GM03348 (cell line): ENCODE measurements at places on chromosomes 5 and 9.

- peak; percentile 3 for DNase-seq
These were observed 41.2 kb upstream of the ZNF300 start for GRCh38 chr5:150945947-150946346.

- DNase-seq = no peak
These were observed 137.2 kb downstream of the MTX3 start for GRCh38 chr5:79853676-79854418.

- DNase-seq = no peak
These were observed 42.3 kb upstream of the CLPTM1L start for GRCh38 chr5:1387059-1387755.

GRCh38 chr5:69238760-69239251, 4.1 kb downstream of the CDK7 start:
- peak; percentile 58 for DNase-seq

- no peak for DNase-seq
These were observed 6.0 kb downstream of the WDR5 start for GRCh38 chr9:134141906-134142305.

GRCh38 chr5:14439087-14439871, 142.3 kb upstream of the OTULINL start:
- no peak for DNase-seq
